ENCODE measurements at places on chromosomes 12 and 14.
A peak's percentile ranks its signal among the peaks of the same experiment; 100 is the strongest.

GRCh38 chr12:48776956-48777355, 11.9 kb downstream of the ADCY6 start:
- no peak for DNase-seq

DNA sequence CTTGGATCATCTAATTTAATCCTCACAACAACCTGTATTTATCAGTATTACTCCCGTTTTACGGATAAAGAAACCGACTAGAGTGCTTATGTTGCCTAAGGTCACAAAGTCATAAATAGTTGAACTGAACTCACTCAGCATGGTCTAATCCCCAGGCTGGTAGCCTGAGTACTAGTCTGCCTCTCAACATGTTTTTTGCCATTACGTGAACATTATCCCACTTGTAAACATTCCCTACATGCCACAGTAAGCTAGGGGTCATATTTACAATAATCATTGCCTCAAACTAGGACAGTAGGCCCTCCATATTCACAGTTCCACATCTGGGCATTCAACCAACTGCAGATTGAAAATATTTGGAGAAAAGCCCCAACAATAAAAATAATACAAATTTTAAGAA, 12.1 kb downstream of the SNRPF start:
- no peak for DNase-seq

- no peak for DNase-seq
Measured at GRCh38 chr14:90554341-90554740, 157.5 kb downstream of the CALM1 start.

DNA sequence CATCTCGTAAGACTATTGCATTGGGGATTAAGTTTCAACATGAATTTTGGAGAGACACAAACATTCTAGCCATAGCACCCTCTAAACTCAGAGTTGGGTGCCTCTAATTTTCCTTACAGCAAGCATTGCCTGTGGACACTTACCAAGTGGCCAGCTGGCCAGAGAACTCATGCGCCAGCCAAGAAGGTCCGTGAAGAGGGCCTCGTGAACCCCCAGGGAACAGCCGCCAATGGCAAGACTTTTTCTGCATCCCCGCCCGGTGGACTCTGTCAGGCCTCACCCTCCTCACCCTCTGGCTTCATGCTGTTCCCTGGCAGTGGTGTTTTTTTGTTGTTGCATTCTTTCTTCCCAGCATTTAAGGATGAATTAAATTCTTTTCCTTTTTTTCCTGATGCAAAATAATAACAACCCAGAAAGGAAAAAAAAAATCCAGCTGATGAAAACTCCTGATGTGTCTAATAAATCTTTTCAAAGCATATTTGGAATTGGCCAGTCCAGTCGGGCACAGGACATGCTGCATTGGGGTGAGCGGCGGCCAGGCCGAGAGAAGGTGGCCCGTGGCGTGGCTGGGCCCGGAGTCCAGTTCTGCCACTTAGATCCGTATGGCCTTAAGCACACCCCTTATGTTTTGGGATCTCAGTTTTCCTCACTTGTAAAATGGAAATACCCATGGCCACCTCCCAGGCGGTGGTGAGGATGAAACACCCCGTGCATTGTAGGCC, 191.9 kb upstream of the DIO3 start:
- DNase-seq, result no peak

GRCh38 chr12:131796754-131797587, 31.2 kb upstream of the MMP17 start:
- DNase-seq, result no peak

- peak; percentile 71 for DNase-seq
Measured at GRCh38 chr12:65533177-65533883, 254.8 kb downstream of the MSRB3 start.

DNA sequence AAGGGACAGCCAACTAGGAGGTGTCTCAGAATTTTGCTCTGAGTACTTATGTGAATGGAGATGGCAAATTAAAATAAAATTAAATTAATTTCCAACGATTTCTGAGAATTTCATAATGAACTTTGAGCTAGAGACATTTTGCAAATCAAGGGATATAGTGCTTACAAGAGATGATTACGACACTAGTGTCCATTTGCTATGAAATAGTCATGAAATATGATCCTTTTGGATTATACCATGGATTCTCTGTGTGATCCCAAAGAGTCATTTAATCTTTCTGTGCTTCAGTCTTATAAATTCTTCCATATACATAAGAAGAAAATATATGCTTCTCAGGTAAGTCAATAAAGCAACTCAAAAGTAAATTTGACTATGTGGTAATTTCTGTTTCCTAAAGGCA, 240.6 kb downstream of the SLC25A21 start:
- DNase-seq, result no peak

- DNase-seq, result peak; percentile 58
Measured at GRCh38 chr14:74913986-74914573, 9.0 kb downstream of the RPS6KL1 start.

DNA sequence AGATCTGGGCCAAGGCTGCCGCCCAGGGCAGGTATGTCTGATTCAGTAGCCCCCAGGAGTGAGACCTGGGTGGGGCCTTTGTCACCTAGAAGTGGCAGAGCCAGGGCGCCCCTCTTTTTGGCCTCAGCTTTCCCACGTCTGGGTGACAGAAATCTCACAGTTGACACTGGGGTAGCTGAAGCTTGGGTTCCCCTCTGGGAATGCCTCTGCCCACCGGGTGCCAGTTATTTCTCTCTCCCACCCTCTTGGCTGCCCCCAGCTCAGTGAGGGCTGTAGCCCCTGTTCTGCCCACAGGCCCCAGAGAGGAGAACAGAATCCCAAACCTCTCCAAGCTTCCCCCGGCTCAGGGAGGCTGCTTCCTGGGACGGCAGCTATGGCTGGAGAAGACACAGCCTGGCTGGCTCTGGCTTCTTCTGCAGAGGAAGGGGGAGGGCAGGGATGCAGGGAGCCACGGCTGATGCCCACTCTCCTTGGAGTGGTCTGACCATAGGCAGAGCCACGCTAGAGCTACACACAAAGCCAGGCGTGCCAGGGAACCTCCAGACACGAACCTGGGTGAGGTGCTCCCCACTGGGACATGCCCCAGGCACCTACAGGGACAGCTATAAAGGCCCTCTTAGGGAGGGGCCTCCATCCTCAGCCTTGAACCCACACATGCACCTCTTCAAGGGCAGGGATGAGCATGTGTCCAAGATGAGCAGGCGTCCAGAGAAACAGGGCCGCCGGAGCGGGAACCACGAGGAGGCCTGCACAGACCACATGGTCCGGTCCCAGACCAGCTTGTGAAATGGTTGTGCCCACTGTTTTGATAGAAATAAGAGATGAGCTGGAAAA, 51.7 kb downstream of the BEGAIN start:
- no peak for DNase-seq

DNA sequence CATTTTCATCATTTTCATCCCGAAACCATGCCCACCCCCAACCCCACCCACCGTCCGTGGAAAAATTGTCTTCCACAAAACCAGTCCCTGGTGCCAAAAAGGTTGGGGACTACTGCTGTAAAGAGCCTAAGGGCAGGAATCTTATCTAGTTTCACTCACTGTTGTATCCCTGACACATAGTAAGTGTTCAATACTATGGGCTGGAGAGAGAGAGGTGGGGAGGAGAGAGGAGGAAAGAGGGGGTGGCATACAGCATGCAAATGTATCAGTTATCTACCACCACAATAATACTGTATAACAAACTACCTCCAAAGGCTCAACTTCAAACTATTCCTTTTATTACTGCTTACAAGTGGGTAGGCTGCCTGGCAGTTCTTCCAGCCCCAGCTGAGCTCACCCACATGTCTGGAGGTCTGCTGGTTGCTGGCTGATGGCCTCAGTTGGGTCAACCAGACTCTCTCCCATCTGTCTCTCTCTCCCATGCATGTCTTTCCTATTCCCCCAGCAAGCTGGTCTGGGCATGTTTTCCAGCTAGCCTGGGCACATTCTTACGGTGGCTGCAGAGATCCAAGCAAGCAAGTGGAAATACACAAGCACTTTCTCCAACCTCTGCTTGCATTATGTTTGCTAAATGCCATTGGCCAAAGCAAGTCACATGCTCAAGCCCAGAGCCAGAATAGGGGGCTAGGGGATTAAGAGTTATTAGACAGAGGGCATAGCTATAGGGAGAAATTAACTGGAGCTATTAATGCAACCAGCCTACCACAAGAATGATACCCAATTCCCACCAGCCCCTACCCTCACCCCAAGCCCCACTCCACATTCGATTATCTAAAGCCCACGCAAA, 31.6 kb upstream of the FICD start:
- DNase-seq, result no peak

DNA sequence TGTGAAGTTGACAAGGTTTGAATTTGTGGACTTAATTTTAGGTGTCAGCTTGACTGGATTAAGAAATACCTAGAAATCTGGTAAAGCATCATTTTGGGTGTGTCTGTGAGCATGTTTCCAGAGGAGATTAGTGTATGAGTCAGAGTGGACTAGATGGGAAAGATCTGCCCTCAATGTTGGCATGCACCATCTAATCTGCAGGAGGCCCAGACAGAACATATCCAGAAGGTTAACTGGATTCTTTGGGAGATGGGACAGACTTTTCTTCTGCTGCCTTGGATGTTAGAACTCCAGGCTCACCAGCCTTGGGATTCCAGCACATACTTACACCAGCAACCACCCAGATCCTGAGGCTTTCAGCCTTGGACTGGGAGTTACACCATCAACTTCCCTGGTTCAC, 14.1 kb downstream of the SGPP1 start:
- peak; percentile 68 for DNase-seq

DNA sequence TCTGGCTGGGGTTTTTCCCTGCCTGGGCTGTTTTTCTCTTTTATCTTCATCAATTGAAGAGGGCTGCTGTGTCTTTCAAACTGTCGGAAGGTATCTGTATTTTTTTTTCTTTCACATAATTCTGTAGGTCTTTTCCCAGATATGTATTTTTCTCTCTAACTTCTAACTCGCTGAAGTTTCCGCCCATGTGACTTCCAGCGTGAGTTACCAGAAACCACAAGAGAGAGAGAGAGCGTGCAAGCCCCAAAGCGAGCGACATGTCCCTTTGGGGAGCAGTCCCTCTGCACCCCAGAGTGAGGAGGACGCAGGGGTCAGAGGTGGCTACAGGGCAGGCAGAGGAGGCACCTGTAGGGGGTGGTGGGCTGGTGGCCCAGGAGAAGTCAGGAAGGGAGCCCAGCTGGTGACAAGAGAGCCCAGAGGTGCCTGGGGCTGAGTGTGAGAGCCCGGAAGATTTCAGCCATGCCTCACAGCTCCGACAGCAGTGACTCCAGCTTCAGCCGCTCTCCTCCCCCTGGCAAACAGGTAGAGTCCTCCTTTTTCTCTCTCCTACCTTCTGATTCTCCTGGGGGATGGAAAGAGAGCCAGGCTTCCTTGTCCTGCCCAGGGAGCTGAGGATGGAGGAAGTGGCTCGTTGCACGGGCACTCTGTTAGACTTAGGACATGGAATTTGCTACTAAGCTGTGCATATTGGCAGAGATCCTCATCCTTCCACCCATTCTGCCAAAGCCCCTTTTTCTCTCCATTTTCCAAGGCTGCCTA, at the start of gene BATF:
Gene BATF, plus strand, starts transcription at position 246 of the 759 bp plus-strand sequence. Its CDS starts 214 bp downstream, at position 460.
- DNase-seq, result peak; percentile 26

GRCh38 chr14:51056421-51056820, 38.5 kb downstream of the TRIM9 start:
- no peak for DNase-seq

GRCh38 chr12:71640316-71640715, 23.3 kb downstream of the ZFC3H1 start:
- no peak for DNase-seq

DNA sequence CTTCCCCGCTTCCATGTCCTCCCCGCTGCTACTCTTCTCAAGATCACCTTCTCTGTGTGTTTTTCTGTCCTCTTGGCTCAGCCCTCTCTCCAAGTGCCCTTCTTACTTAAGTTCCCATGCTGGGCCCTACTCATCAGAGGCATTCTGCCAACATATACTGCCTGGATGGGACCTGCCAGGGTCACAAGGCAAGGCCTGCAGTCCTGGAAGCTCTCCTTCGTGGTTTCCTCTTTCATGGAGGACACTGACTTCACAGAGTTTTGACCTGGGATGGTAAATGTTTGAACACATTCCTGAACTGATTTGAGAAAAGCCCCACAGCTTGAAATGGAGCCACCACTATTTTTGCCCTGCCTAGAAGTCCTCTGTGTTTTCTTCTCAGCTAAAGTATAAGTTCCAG, 140.9 kb downstream of the TMEM30B start:
- peak; percentile 34 for DNase-seq

GRCh38 chr14:25014440-25014839, 35.5 kb downstream of the STXBP6 start:
- no peak for DNase-seq

DNA sequence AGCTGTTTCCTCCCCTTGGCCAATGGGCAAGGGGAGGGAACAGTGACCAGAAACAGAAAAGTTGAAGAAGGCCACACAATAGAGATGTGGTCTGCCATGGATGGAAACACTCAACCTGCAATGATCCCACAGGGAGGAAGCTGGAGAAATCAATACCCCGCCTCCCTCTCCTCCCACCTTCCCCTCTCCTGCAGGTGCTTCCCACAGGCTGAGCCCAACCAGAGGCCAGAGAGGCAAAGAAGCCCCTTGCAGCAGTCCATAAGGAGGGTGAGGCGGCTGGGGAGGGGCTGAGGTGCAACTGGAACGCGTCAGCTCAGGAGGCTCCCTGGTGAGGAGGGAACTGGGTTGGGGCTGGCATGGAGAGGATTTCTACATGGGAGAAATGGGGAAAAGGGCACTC, 84.0 kb downstream of the RNF34 start:
- DNase-seq, result no peak

GRCh38 chr12:50505675-50506530, 1.1 kb downstream of the DIP2B start:
- peak; percentile 15 for DNase-seq

- no peak for DNase-seq
Measured at GRCh38 chr12:110254971-110255540, 26.0 kb upstream of the ATP2A2 start.

DNA sequence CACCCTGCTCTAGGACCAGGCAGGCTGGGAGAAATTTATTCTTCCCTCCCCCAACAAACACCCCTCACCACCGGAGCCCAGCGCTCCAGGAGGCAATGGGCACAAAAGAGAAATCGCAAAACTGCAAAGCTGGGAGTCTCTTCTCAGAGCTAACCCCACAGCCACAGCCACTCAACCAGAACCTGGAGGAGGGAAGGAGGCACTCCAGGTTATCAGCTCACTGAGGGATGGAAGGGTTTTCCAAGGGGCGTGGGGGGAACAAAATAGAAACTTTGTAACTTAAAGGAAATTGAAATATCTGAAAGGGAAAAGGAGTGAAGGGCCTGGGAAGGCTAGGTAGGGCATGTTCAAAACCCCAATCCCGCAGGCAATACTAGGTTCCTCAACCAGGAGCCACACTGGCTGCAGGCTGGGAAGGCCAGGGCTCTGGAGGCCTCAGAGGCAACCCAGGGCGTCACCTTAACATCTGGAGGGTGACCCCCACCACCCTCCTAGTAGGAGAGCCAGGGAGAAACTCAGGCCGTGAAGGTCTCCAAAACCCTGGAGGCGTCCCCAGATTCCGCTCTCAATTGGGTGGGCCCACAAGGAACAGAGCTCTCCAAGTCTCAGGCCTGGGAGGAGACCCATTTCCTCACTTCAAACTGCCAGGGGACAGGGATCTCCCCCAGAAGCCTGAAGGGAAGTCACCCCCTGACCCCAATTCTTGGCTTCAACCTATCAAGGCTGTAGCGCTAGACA, 3.2 kb downstream of the KDM2B start:
- DNase-seq, result no peak

- no peak for DNase-seq
Measured at GRCh38 chr14:87397499-87397898, 595.5 kb downstream of the GALC start.

Data from RPMI7951 (cell line).